Lung (tissue), 17 donors: ENCODE measurements at places on chromosomes 6 and 20. TPM values are rescaled to one million over a fixed set of nuclear protein-coding genes. Genes with fewer than 3 reads are reported as not detected.

DEFB121 gene
- polyA plus RNA-seq, result not detected

PACSIN1 gene
- 0.02 TPM for polyA plus RNA-seq

TENT5A gene
- 6.1 TPM for polyA plus RNA-seq

CDKN1A gene
- 183 TPM for polyA plus RNA-seq

L3MBTL1 gene
- polyA plus RNA-seq, result 4.4 TPM

FAXC gene
- polyA plus RNA-seq, result 4.0 TPM

GZF1 gene
- polyA plus RNA-seq, result 12.6 TPM

BFSP1 gene
- 0.65 TPM for polyA plus RNA-seq

DPM1 gene
- 57.3 TPM for polyA plus RNA-seq

PSORS1C2 gene
- not detected for polyA plus RNA-seq

APOM gene
- polyA plus RNA-seq, result 8.8 TPM

IL20RA gene
- 3.7 TPM for polyA plus RNA-seq

TP53TG5 gene
- 0.28 TPM for polyA plus RNA-seq

ZBTB24 gene
- polyA plus RNA-seq, result 4.4 TPM

TPD52L1 gene
- polyA plus RNA-seq, result 17.8 TPM

KCNK16 gene
- not detected for polyA plus RNA-seq

TNXB gene
- 21.3 TPM for polyA plus RNA-seq

EYA2 gene
- polyA plus RNA-seq, result 1.6 TPM
